Activated CD4-positive, alpha-beta T cell treated with anti-CD3 and anti-CD28 coated beads for 36 hours (primary cell): ENCODE measurements at places on chromosomes 11 and 22. TPM values are rescaled to one million over a fixed set of nuclear protein-coding genes. Genes with fewer than 3 reads are reported as not detected.

The OR8D4 gene
- not detected for total RNA-seq

The OR56A5 gene
- not detected for total RNA-seq

The TMEM45B gene
- total RNA-seq: 3.1 TPM

The CDC42BPG gene
- total RNA-seq: 0.39 TPM

The OOSP1 gene
- not detected for total RNA-seq

The MS4A4A gene
- total RNA-seq: not detected

The HPX gene
- total RNA-seq: 0.33 TPM

DNA sequence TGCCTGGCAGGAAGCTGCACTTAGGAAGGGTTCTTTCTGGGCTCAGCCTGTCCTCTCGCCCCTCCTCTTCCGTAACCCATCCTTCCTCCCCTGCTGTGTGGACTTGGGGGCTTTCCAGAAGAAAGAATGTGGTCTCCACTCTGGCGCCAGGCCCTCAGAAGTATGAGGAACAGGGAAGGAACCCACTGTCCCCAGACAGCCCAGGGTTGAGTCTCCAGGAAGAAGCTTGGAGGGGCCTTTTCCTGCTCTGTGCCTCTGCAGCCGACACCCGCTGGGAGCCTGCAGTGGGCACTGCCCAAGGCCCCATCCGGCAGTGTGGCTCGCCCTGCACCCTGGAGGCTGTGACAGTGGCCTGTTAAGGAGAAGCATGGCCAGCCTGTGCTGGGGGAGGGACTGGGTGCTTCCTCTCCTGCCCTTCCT, 112.6 kb downstream of the ST3GAL4 start:
- DNase-seq: no peak

GRCh38 chr11:45512471-45513148, 152.8 kb downstream of the CHST1 start:
- DNase-seq: no peak

DNA sequence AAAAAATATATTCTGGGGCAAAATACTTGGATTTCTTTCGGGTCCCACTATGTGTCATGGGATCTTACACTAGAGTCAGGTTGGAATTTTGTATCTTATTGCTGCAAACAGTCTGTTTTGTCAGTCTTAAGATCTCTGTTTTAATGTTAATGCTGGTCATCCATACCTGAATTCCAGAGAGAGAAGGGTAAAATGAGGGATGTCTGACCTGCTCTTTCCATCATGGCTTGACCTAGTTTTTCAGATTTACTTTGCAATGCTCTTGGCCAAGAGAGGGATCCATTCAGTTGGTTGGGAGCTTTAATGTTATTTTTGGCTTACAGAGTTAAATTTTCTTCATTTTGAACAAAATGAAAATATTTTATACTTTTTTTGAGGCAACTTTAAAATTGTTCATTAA, 117.2 kb downstream of the CASP12 start:
- no peak for DNase-seq

GRCh38 chr22:36282328-36282831, 29.4 kb downstream of the APOL1 start:
- no peak for DNase-seq

- DNase-seq: no peak
Observed at GRCh38 chr11:129655247-129655832, 160.3 kb upstream of the TMEM45B start.

GRCh38 chr11:97894978-97895377, 1125.8 kb upstream of the CNTN5 start:
- no peak for DNase-seq

DNA sequence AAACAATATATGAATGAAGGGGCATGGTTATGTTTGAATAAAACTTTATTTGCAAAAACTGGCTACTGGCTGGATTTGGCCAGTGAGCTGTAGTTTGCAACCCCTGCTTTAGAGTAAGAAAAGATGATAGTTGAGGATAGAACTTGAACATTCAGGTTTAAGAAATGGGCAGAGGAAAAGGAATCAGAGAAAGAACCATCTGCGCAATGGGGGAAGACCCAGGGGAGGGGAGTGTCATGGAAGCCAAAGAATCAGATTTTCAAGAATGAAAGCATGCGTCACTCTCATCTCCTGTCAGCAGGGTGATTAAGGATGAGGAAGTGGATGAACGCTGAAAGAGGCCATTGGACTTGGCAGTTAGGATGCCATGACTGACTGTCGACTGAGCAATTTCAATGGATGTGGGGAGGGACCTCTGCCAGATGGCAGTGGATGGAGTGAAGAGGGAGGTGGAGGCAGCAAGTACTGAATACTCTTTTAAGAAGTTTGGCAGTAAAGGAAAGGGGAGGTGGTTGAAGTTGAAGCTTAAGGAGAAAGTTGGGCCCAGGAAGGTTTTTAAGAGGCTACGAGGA, 21.2 kb downstream of the FAT3 start:
- no peak for DNase-seq

- no peak for DNase-seq
Observed at GRCh38 chr11:65960824-65961266, 689 bp upstream of the SART1 start.

GRCh38 chr22:20089977-20090729, 10.1 kb downstream of the DGCR8 start:
- no peak for DNase-seq

GRCh38 chr11:46666516-46666915, 33.9 kb downstream of the ARHGAP1 start:
- no peak for DNase-seq

DNA sequence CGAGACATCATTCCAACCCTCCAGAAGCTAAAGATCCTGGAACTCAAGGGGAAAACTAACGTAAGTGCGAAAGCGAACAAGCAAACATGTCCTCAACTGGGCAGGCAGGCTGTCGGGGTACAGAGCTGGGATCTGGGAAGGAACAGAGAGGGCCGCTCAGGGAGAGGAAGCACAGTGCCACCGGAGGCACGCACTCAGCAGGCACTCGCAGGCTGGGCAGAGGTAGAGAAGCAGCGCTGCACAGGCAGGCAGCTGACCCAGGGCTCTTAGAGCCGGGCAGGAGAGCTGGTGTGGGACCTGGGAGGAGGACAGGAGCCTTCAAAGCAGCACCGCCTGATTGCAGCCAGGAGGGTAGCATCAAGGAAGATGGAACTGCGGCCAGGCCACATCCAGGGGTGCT, 62.2 kb downstream of the MICAL3 start:
- DNase-seq: no peak

- no peak for DNase-seq
Observed at GRCh38 chr22:38861927-38862326, 10.1 kb downstream of the CBX6 start.

DNA sequence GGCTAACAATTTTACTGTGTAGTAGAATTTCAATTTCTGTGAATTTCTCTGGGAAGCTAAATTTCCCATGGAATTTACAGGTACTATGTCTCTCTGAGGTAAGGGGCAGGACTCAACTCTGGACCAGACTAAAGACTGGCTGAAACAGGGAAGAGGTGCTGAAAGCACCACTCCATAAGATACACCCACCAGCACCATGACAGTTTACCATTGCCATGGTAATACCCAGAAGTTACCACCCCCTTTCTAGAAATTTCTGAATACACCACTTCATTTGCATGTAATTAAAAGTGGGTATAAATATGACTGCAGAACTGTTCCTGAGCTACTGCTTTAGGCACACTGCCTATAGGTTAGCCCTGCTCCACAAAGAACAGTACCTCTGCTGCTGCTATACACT, 274.1 kb downstream of the TTC28 start:
- no peak for DNase-seq

- peak; percentile 15 for DNase-seq
Observed at GRCh38 chr22:43946384-43946667, 8.9 kb upstream of the SAMM50 start.

DNA sequence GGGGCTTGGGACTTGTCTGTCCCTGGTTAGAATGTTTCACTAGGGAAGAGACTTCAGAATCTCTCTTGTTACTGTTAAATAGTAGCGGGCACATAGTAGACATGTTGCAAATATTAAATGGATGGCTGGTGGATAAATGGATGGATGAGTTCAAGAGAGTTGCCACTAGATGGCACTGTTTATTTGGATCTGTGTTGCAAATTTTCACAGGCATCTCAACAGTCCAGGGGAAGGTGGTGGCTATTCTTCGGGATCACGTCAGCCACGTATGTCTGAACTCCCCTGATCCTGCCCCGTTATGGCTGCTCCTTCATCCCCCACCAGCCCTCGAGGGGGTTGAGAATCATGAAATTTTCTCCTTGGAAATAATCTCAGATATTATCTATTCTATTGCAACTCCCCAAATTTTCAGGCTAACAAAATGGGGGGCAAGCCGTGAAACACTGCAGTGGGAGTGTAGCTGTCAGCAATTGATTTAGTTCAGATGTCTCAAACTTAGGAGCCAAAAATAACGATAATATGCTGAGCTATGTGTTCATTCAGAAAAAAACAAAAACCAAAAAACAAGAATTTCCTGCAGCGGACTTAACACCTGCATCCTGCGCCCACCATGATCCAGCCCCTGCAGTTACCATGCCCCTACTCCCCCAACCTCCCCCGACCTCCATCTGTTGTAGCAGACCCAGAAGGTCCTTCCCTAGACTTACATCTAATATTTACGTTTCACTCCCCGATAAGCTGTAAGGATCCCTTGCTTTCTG, 29.1 kb upstream of the BIRC3 start:
- peak; percentile 50 for DNase-seq

DNA sequence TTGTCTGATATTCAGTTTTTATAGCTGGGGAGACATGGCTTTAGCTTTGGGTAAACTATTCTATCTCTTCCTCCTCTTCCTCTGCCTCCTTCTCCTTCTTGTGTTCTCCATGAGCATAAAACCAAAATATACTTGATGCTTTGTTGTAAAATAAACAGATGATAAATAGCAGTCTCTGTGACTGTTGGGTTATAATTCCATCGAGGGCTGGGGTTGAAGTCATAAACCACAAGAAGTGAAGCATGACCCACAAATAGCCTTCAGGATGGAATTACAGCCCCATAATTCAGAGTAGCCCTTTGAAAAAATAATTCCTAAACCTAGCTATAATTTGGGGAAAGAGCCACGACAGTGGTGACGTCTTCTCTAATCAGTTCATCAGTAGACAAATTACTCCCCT, 177.7 kb downstream of the SNX19 start:
- no peak for DNase-seq

DNA sequence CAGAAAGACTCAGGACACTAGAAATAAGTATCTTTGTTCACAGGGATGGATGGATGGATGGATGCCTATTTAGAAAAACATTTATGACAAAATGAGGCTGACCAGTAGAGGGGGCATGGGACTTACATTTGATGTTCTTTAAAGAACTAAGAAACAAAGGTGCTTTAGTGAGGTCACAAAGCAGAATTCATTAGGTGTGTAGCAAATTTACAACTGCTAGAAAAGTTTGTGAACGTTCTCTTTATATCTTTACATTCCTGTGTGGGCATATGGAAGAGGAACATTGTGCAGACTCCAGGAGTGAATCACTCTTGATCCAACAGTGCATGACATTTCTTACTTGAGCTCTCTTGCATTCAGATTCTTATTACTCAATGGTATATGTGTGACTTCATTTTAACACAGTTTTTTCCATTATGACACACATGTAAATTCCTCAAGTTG, 15.8 kb upstream of the SIK2 start:
- DNase-seq: peak; percentile 57

GRCh38 chr11:11403763-11404725, 51.0 kb upstream of the CSNK2A3 start:
- DNase-seq: no peak

DNA sequence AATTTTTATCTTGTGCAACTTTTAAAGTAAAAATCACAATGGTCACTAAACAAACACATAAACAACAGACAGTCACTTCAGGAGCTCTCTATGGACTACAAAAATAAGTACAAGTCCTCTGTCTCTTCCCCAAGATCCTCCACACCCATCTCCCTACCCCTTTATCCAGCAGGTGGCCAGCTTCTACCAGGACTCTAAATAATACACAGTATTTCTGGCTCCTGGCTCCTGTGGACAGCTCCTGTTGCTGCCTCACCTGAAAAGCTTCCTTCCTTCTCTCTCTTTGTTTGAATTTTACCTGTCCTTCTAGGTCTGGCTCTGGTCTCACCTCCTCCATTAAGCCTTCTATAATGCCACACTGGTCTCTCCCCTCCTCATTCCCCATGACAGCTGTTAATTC, 86.1 kb downstream of the CLPB start:
- no peak for DNase-seq

GRCh38 chr22:50176850-50177536, 6.5 kb downstream of the PANX2 start:
- DNase-seq: peak; percentile 5

DNA sequence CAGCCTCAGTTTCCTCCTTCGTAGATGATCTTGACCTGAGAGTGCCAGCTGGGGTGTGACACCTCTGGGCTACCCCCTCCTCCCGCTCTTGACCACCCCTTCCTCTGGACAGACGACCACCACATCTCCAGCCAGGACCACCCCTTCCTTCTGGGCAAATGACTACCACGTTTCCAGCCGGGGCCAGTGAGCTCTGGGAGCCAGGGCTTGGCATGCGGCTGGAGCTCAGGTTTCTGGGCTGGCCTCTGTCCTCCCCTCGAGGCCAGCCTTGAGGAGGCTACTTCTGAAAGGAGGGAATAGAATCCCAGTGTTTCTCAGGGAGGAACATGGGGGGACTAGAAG, 120.9 kb downstream of the KCNQ1OT1 start:
- DNase-seq: no peak

DNA sequence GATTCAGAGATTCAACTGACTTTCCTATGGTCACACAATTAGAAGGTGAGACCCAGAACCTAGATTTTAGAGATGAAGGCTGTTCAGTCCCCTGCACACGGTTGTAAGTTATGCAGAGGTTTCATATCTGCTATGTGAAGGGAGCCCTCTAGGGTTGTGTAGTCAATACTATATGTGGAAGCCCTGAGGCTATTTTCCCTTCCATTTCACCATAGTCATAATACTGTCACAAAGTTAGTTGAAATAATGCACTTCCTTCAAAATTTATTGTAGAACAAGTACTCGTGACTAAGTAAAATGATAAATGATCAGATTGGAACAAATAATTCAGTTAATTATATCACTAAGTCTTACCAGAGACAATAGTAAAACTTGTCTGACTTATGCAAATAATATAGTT, 48.8 kb downstream of the ENDOD1 start:
- DNase-seq: no peak

DNA sequence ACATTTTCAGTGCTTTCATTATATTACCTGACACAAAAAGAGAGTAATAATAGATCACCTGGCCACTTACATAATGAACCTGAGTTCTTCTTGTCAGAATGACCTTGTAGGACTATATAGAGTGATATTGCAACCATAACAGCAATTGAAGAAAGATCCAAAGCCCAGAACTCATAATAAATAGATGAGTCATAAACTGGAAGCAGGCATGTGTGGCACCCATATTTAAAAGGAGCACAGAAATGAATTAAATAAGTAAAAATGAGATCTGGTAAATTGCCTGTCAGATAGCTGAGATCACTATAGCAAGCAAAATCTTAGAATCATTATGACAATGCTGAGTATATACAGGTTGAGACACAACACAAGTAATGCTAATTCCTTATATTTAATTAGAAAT, 331.8 kb downstream of the AASDHPPT start:
- DNase-seq: no peak
